Left lobe of liver (tissue), 2 donors: ENCODE measurements at places on chromosomes 1 and 21. TPM values are rescaled to one million over a fixed set of nuclear protein-coding genes. Genes with fewer than 3 reads are reported as not detected.

Gene ACTN2
- not detected for total RNA-seq

Gene FMO5
- 108 TPM for total RNA-seq

Gene TAS1R1
- 0.05 TPM for total RNA-seq

Gene BRDT
- total RNA-seq = not detected

- DNase-seq = no peak
Observed at GRCh38 chr1:172276120-172276818, 144.2 kb upstream of the C1orf105 start.

DNA sequence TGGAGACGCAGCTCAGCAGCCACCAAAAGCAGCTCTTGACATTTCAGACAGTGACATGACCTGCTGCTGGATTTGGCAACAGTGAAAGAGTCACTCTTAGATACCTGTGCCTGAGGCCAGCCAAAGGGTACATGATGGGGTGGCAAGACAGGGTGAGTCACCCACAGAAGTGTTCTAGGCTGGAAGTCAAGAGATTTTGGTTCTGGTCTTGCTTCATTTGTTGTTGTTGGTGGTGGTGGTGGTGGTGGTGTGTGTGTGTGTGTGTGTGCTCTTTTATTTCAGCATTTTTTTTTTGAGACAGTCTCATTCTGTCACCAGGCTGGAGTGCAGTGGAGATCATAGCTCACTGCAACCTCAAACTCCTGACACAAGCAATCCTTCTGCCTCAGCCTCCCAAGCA, 25.8 kb downstream of the SHISAL2A start:
- DNase-seq = no peak

DNA sequence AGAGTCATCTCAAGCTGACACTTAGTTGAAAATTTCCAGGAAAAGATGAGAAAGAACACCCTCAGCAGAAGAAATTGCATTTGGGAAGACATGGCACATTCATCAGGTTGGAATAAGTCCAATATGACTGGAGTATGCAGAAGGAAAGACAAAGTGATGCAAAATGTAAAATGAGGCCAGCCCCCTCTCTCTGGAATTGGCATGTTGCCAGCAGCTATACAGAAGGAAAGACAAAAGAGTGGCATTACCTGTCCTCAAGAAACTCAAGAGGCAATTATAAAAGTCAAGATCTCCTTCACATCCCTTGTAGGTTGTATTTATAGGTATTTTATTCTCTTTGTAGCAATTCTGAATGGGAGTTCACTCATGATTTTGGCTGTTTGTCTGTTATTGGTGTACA, 426.3 kb downstream of the AGBL4 start:
- DNase-seq = no peak

DNA sequence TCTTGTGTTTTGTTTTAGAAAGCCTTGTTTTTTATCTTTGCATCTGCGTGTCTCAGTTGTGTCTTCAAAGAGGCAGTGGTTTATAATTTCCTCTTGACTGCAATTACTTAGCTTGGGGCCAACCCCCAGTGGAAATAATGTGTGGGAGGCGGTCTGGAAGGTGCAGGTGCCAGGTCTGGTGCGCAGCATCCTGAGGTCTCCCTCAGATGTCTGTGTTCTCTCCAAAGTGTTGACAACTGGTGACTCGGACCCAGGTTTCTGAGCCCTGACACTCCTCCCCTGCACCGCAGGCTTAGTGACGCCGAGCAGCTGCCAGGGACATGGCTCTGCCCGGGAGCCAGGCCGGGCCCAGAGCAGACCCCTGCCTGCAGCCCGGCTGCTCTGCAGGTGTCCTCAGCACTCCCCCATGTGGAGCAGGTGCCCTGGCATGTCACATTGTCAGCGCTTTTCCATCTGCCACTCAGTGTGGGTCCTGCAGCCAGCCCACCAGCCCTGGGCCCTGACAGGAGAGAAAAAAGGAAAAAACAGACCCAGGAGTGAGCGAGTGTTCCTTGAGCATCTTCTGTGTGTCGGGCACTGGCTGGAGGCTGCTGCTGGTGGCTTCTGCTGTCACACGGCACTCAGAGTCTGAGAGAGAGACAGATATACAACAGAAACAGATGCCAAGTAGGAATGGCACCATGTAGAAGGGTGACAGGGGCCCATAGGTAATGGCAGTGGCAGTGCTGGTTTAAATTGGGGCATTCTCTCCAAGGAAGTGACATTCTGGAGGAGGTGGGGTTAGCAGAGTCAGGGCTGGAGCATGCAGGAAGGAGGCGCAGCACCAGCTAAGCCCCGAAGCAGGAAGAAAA, 24.8 kb upstream of the SELENON start:
- DNase-seq = no peak

DNA sequence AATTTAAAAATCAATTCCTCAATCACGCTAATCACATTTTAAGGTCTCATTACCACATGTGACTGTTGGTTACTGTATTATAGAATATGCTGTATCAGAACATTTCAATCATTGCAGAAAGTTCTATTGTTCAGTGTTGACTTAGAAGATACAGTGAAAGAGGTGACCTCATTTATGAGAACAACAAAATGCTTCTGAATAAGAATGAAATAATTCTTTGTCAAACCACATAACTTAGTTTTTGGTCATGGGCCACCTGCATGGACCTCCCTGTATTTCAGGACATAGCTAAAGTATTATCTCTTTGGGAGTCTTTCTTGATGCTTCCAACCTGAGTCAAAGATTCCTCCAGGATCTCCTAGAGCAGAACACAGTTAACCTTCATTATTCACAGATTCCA, 22.3 kb downstream of the MFSD2A start:
- DNase-seq = no peak

- DNase-seq = no peak
Observed at GRCh38 chr1:62294261-62294660, 25.0 kb downstream of the KANK4 start.

DNA sequence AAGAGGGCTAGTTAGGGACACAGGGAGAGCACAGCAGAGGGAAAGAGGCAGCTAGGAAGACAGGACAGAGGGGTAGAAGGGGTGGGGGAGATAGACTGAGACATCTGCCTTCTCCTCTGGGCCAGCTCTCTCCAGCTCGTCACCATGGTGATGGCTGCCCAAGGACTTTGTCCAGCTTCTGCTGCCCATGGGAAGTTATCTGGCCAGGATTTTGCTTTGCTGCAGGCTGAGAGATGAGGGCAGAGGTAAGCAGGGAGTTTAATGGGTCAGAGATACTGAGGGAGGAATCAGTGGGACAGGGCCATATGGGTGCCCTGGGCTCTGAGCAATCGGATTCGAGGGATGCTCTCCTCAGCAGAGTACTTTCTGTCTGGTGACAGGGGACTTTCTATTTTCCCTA, 34.5 kb upstream of the GPR37L1 start:
- DNase-seq = peak; percentile 71

DNA sequence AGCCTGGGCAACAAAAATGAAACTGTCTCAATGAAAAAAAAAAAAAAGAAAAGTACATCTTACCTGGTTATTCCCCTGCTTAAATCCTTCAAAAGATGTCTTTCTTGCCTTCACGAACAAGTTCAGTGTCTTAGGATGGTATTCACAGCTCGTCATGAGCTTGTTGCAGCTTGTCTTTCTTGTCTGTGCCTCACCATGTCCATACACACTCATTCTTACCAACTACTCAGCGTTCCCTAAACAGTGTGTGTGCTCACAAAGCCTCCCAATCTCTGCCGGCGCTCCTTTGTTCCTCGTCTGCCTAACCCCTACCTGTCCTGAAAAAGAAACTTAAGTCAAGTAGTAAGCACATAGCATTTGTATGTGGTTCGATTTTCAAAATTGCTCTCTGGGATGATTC, 31.1 kb downstream of the UBE4B start:
- DNase-seq = no peak
